ENCODE measurements at places on chromosomes 12 and 14. TPM values are rescaled to one million over a fixed set of nuclear protein-coding genes. Genes with fewer than 3 reads are reported as not detected.

- no peak for DNase-seq
Observed at GRCh38 chr14:82420871-82421270, 887.2 kb upstream of the SEL1L start.

GRCh38 chr12:52151837-52152783 lies 39.7 kb downstream of the KRT80 start:
- DNase-seq = peak; percentile 79

DNA sequence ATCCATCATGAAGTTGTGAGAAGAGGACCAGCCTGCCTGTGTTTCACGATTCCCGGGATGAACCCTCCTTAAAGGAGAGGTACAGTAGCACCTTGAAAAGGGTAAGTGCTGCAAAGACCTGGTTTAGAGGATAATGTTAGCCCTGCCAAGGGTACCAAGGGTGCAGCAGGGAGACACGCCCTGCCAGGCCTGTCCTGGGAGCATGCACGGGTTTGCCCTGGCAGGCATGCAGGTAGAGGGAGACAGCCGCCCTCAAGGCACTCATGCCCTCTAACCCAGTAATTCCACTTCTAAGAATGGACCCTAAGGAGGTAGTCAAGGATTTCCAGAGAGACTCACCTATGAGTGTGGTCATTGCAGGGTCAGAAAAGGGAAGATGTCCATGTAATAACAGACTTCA lies 65.0 kb downstream of the DIO3 start:
- DNase-seq = no peak

GRCh38 chr14:39491134-39491571 lies 58.9 kb upstream of the FBXO33 start:
- no peak for DNase-seq

DNA sequence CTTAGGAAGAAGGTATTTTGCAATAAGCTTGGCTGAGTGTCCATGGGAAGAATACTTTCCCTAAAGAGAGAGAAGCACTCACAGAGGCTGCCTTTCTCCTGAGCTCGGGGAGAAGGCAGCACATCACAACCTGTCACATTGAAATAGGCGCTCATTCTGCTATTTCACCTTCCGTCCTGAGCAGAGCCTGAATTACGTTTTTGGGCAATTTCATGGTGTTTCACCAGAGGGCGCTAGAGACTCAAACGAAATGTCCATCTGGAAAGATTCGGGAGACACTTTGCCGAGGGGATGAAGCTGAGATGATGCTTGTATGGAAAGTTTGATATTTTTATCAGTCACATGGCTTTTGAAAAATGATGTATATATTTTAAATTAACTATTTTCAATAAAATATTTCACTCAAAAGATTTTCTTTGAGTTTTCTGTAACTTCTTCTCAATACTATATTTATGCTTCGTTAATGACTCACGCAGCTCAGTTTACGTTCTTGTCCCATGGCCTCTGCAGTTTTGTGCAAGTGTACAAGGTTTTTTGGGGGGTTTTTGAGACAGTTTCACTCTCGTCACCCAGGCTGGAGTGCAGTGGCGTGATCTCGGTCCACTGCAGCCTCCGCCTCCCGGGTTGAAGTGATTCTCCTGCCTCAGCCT lies 17.4 kb upstream of the B4GALNT3 start:
- peak; percentile 71 for DNase-seq

DNA sequence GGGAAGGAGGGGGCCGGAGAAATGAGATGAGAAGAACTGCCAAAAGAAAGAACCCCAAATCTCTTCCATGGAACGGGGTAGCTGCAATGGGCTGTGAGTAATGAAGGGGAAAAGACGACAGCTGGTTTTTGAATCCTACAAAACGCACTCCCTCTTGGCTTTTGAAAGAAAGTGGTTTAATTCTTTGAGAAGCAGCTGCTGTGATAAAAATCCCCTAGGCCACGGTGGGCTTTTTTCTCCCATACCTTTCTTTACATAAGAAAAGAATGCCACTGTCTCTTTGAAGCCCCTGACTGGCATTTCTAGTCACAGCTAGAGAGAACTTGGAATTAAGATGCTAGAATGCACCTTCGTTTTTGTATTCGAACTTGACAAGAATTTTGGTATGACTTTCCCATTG lies 486.1 kb downstream of the GLT1D1 start:
- no peak for DNase-seq

- DNase-seq = no peak
Observed at GRCh38 chr14:102230481-102231210, 74.3 kb downstream of the MOK start.

DNA sequence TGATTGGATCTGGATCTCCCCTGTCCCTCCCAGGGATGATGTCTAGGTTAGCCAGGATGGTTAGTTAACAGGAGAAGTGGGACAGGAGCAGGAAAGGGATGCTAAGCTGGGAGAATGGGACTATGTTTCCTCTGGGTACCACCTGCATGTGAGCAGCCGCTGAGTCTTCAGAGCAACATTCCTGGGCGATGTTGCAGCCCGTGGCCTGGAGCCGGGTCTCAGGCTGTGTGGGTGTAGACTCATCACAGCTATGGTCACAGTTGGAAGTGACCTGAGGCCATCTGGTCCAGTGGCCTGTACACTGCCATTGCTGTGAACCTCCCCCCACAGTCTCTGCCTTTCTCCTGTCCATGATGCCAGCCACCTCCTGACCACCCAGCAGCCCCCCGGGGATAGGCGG lies 422.6 kb downstream of the DPF3 start:
- DNase-seq = no peak

DNA sequence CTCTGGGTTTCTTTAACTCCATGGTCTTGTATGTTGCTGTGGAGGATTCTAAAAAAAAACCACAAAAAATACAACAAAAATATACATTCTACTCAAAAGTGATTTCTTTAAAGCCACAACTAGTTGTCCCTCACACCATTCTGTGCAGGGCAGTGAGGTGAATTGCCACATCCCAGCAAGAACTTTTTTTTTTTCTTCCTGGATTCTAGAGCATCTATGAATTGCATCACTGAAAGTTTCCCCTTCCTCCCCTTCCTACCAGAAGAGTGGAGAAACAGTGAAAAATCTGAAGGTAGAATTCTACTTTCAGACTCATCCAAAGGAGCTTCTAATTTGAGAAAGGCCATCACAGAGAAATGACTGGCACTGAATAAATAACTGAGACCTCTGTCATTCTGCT lies 395.3 kb downstream of the AEBP2 start:
- DNase-seq = no peak

GRCh38 chr12:112007945-112008344 lies 5.0 kb downstream of the TMEM116 start:
- no peak for DNase-seq

- no peak for DNase-seq
Observed at GRCh38 chr12:26715232-26715631, 117.8 kb downstream of the ITPR2 start.

DNA sequence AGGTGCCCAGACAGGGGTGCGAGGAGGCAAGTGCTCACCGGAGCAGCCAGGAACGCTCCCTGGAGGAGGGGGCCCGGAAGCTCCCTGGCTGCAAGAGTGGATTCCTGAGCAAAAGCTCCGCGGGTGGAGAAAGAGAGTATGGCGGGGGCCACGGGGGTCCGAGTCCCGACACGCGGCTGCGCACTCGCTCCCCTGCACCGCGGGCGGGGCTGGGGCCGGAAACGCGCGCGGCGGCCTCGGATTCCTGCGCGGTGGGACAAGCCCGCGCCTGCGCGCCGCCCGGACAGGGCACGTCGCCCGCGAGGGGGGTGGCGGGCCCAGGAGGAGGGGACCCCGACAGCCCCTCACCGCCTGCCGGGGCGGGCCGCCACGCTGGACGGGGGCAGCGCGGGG lies 27.8 kb upstream of the GPR132 start:
- DNase-seq = no peak

GRCh38 chr14:90795744-90796143 lies 20.5 kb downstream of the TTC7B start:
- no peak for DNase-seq

DNA sequence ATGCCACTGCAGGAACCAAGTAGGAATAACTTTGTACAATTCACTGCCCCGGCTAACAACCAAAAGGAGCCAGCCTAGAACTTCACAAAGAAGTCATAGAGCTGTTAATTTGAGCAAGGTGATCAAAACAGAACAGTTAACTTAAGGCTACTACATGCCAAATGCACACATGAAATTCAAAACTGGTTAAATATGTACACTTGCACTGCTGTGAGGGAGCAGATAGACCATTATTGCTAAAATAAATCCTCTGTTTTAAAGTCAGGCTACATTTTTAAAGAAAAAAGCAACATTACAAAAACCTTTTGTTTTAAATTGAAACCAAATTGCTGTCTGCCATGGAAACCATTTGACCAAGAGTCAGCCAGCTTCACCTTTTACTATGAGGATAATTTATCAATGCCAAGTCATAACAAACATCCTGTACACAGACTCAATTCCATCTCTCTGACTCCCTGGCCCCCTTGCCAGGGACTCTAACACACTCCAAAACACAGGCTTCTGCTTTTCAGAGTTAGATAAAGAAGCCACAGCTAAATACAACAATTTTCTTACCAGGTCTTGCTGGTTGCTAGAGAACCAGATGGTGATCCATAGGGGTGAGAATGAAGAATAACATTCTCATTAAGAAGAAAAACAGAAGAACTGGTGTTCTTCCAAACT lies 84.0 kb downstream of the LRP6 start:
- DNase-seq = no peak

DNA sequence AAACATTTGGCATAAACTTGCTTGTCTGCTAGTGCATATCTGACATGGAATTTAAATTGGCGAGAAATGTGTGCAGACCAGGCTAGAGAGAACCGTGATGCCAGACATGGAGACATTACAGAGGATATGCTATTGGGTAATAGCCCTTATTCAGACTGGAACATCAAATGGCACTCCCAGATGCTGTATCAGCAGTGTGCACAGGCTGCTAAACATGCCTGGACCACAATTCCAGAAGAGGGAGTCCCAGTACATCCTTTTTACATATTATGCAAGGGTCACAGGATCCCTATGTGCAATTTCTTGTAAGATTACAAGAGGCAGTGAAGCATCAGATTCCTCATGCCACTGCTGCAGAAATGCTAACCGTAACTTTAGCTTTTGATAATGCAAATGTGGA lies 354.5 kb upstream of the FOXG1 start:
- DNase-seq = no peak

GRCh38 chr12:82609234-82609914 lies 77.3 kb upstream of the TMTC2 start:
- no peak for DNase-seq

GRCh38 chr12:129949651-129950050 lies 45.8 kb upstream of the TMEM132D start:
- DNase-seq = no peak

GRCh38 chr14:97036086-97036852 lies 239.1 kb downstream of the VRK1 start:
- DNase-seq = no peak

- DNase-seq = peak; percentile 95
Observed at GRCh38 chr12:108305520-108305919, 33.6 kb downstream of the CMKLR1 start.

GRCh38 chr12:88549929-88550328 lies 30.3 kb downstream of the KITLG start:
- no peak for DNase-seq

GRCh38 chr14:58730792-58731464 lies 93.2 kb downstream of the DACT1 start:
- no peak for DNase-seq

DNA sequence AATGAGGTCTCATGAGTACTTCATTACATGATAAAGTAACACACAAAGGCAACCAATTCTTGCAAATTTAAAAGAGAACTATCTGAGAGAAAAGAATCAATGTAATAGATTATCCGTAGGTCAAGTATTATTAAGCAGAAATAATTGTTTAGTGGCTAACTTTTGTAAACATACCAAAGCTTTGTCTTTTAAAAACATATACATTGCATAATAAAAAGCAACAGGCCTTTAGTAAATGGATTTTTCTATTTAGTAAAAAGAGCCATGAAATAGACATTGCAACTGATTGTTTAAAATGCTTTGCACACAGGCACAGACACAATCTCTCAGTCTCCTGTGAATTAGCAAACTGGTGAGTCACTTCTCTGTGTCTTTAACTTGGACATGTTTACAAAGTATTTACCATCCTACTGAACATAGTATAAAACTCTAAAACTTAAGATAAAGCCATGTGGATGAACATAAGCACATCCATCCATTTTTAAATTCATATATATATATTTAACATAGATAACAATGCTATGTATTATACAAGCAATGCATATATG lies 518.7 kb upstream of the MGAT4C start:
- no peak for DNase-seq

DNA sequence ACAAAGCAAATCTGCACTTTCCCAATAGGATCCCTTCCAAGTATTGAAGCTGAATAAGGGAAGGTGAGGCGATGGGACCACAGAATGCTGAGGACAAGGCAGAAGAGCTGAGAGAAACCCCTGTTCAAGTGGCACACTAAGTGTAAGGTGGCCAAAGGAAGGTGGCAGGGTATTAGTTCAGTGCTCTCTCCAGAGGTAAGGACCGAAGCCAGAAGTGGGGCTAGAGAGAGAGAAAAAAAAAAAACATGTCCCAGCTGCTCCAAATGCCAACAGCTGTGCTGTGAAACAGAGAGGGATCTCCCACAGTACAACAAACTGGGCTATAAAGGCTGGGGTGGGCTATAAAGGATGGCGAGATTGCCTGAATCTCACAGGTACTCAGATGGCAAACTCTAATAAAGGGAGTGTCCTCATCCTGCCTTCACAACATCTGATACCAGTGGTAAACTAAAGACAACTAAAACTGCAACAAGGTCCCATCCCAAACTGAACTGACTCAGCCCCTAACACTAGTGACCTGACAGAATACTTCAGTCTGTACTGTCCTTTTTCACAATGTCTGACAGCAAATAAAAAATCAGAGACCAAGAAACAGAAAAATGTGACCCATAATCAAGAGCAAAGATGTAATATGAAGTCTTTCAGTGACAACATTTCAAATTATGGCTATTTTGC lies 47.9 kb downstream of the CDK17 start:
- DNase-seq = no peak

DNA sequence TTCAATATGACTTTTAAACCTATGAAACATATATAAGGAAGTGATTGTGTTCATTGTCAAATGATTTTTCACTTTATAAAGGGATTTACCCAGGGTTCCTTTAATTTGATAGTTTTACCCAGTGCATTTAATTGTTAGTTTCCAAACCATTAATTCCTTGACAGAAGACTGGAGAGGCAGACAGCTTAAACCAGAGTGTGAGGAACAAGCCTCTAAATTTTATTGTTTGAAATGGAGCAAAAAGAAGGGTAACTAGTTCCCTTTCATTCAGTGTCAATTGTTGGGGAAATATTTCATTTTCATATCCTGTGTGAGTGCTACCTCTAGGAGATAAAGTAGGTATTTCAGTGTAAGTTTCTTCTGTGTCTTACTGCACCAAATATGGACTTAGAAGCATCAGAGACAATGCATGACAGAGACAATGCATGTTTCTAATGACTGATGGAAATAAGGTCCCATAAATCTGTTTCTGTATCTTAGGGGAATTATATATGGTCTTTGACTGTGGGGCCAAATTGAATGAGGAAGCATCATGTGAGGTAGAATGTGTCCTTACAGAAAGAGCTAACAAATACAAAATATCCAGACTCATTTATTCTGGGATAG lies 120.5 kb downstream of the TMTC2 start:
- DNase-seq = no peak

Gene TSPAN8
- 2.2 TPM for total RNA-seq

Gene DIO3
- total RNA-seq = 0.55 TPM

Gene FAM181A
- total RNA-seq = not detected

Gene CDKN3
- total RNA-seq = 11.1 TPM

All from right atrium auricular region (tissue), 2 donors.